ENCODE measurements at places on chromosomes 1 and 21. TPM values are rescaled to one million over a fixed set of nuclear protein-coding genes. Genes with fewer than 3 reads are reported as not detected.

The TNFAIP8L2 gene
- total RNA-seq = not detected

The AMPD1 gene
- total RNA-seq = not detected

The LAMC1 gene
- total RNA-seq = 1,362 TPM

The CNIH3 gene
- 11.3 TPM for total RNA-seq

The TMEM79 gene
- 1.3 TPM for total RNA-seq

The TGFB2 gene
- total RNA-seq = 20.9 TPM

The OR2L2 gene
- not detected for total RNA-seq

The CD5L gene
- not detected for total RNA-seq

The CACNA1S gene
- not detected for total RNA-seq

The EVA1B gene
- 126 TPM for total RNA-seq

The ZBTB21 gene
- 9.0 TPM for total RNA-seq

The SLC30A2 gene
- not detected for total RNA-seq

The CCDC27 gene
- total RNA-seq = not detected

The CD53 gene
- not detected for total RNA-seq

The XCL2 gene
- not detected for total RNA-seq

Measured in regular cardiac myocyte (primary cell).